Breast epithelium (tissue), 4 donors: ENCODE measurements at places on chromosomes 1 and 21.
A peak's percentile ranks its signal among the peaks of the same experiment; 100 is the strongest.

DNA sequence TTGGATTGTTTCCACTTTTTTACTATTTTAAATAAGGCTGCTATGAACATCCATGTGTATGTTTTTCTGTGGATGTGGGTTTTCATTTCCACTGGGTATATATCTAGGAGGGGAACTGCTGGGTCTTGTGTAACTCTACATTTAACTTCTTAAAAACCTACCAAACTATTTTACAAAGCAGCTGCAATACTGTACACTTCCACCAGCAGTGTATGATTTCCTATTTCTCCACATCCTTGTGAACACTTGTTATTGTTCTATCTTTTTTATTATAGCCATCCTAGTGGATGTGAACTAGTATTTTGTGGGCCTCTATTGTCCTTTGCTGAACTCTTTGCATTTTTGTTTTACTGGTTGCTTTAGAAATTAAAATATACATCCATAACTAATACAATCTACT lies 33.4 kb downstream of the DIPK1A start:
- no peaks in the 10 kb centered on the region for H3K36me3 ChIP-seq
- no peak for DNase-seq
- H3K27ac ChIP-seq: no peak overlapping the region
- H3K4me3 ChIP-seq: no peak overlapping the region
- H3K27me3 ChIP-seq: no peaks in the 10 kb centered on the region

- peak within 1 kb of the TSS; percentile 69 for H3K27ac ChIP-seq
- H3K36me3 ChIP-seq: no peaks in the 10 kb centered on the region
- H3K4me3 ChIP-seq: peak within 1 kb of the TSS; percentile 69
- DNase-seq: peak; percentile 41
- H3K27me3 ChIP-seq: no peaks in the 10 kb centered on the region
- peaks cover 3% of the 10 kb centered on the region for H3K4me1 ChIP-seq
These were observed at the start of gene GLMP for GRCh38 chr1:156295391-156295947. TSS of gene GLMP (minus strand) at chr1:156295679. CDS start at chr1:156295645, 34 bp downstream.

DNA sequence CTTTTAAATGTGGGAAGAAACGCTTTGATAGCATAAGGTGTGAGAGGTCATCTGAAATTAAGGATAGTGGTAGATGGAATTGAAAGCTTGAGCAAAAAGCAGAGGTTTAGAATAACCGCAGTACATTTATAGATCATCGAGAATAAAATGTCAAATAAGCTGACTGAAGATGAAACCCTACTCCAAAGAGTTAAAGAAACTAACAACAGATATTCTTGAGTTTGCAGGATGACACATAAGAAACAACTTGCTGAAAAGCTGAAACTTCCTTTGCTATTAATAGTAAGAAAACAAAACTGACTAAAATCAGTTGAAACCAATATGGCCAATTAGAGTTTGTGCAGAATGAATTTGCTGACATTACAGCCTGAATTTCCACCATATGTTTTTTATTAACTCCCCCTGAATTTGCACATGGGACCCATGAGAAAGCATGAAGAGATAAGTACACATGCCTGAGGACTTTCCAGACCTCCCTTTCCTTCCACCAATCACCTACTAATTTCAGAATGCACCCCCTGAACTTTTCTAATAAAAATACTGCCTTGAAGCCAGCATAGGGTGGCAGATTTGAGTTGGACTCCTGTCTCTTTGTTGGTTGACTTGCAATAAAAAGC lies 1.7 kb upstream of the C1orf185 start:
- no peaks in the 10 kb centered on the region for H3K4me1 ChIP-seq
- no peak overlapping the region for H3K4me3 ChIP-seq
- no peaks in the 10 kb centered on the region for H3K27me3 ChIP-seq
- DNase-seq: no peak

- H3K4me1 ChIP-seq: no peaks in the 10 kb centered on the region
- H3K27me3 ChIP-seq: no peaks in the 10 kb centered on the region
- H3K4me3 ChIP-seq: no peak overlapping the region
- no peaks in the 10 kb centered on the region for H3K36me3 ChIP-seq
These were observed 107.5 kb downstream of the GDAP2 start for GRCh38 chr1:117821774-117822482.

DNA sequence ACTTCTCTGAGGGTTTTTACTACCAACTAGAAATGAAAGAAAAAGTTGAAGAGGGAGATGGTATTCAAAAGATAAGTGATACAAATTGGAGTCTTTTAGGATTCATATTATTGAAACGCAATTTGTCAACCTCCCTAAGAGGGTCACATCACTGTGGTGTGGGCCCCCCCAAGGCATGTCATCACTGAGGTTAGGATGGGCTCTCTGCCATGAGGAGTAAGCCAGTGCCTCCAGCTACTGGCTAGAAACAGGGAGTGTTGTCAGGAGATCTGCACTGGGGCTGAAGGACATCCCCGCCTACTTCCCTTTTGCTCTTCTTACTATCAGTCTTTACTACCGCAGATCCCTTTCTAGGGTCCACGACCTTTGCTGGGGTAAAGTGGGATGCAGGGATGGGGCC lies 25.9 kb downstream of the ITSN1 start:
- no peaks in the 10 kb centered on the region for H3K36me3 ChIP-seq
- H3K27me3 ChIP-seq: no peaks in the 10 kb centered on the region
- no peak overlapping the region for H3K27ac ChIP-seq

DNA sequence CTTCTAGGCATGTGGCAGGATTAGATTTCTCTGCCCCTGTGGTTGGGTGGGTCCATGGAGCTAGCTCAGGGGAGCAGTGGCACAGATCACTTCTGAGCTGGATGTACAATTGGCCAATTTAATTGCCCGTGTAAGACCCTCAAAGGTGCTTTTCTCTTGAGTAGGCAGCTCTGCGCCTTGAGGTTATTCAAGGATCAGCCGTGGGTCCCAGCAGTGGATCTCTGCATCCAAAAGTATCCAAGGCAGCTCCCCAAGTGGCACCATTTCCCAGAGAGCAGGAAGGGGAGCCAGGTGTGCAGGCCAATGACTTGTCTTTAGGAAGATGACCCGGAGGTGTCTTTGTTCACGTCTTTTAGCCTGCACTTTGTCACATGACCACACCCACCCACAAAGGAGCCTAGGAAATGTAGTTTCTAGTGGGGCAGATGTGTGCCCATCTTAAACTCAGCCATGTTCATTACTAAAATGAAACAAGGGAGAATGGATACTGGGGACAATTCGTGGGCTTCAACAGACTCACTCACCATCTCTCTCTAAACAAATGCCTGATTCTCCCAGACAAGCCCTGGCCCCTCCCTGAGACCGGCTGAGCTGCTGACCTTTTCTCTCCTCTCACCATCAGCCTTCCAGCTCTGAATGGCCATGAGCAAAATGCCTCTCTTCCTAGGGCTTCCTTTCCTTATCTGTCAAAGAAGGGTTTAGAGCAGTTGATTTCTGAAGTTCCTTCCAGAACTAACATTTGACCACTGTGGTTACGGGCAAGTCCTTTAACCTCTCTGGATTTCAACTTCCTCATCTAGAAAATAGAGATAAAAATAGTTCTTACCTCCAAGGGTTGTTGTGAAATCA lies 41.4 kb upstream of the TENT5C start:
- no peaks in the 10 kb centered on the region for H3K27me3 ChIP-seq
- H3K4me1 ChIP-seq: no peaks in the 10 kb centered on the region
- no peak for DNase-seq
- no peaks in the 10 kb centered on the region for H3K36me3 ChIP-seq
- H3K4me3 ChIP-seq: no peak overlapping the region
- peak overlapping the region; percentile 75 for H3K27ac ChIP-seq

- H3K4me3 ChIP-seq: no peak overlapping the region
- H3K4me1 ChIP-seq: peaks cover 13% of the 10 kb centered on the region
- H3K27me3 ChIP-seq: no peaks in the 10 kb centered on the region
- DNase-seq: no peak
- H3K36me3 ChIP-seq: peaks cover 5% of the 10 kb centered on the region
- H3K27ac ChIP-seq: peak overlapping the region; percentile 33
These were observed 7.6 kb downstream of the TAGLN2 start for GRCh38 chr1:159917533-159918351.

DNA sequence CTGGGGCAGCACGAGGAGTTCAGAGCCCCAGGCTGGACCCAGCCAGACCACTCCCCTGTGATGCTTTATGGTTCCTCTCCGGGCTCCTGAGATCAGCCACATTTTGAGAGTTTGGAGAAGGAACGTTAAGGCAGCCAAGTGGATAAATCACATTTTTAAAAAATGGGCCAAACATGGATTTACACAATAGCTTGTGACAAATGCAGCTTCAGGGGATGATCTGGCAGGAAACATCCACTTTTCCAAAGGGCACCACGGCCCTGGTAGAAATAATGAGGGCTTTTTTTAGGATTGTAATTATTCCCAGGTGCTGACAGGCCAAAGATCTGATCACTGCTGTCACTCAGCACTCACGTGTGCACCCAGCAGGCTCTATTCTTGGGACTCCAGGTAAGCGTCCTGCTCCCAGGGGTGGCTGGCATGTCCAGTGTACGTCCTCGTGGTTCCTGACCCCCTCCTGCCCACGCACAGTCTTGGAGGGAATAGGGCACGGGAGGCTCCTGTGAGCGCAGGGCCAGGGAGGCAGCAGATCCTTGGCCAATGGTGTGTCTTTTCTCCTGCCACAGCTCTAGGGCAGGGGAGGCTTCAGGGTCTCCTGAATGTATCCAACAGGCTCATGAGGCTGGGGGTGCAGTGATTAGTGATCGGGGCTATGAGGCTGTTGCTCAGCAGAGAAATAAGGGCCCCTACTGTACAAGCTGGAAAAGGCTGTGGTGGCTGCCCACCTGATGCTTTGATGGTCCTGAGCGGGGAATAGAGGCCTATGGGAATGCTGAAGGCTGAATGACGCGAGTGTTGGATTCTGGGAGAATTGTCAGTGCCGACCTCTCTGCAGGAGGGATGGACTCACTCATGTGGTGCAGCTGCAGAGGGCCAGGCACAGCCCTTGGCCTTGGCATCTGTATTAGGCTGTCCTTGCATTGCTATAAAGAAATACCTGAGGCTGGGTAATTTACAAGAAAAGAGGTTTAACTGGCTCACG lies 415.7 kb downstream of the PTPRU start:
- H3K4me3 ChIP-seq: no peak overlapping the region
- H3K27ac ChIP-seq: no peak overlapping the region
- no peaks in the 10 kb centered on the region for H3K27me3 ChIP-seq
- DNase-seq: no peak

GRCh38 chr1:233412812-233413211 lies 85.3 kb downstream of the MAP3K21 start:
- H3K27ac ChIP-seq: no peak overlapping the region
- no peaks in the 10 kb centered on the region for H3K4me1 ChIP-seq
- H3K27me3 ChIP-seq: no peaks in the 10 kb centered on the region
- DNase-seq: no peak
- no peaks in the 10 kb centered on the region for H3K36me3 ChIP-seq

GRCh38 chr1:194104247-194104844 lies 917.9 kb upstream of the B3GALT2 start:
- no peak overlapping the region for H3K27ac ChIP-seq
- no peaks in the 10 kb centered on the region for H3K27me3 ChIP-seq
- H3K36me3 ChIP-seq: no peaks in the 10 kb centered on the region
- no peaks in the 10 kb centered on the region for H3K4me1 ChIP-seq

- H3K27me3 ChIP-seq: no peaks in the 10 kb centered on the region
- peak; percentile 90 for DNase-seq
- H3K27ac ChIP-seq: peak overlapping the region; percentile 57
- no peaks in the 10 kb centered on the region for H3K4me1 ChIP-seq
- no peaks in the 10 kb centered on the region for H3K36me3 ChIP-seq
- H3K4me3 ChIP-seq: no peak overlapping the region
These were observed 4.9 kb downstream of the C1orf198 start for GRCh38 chr1:230863449-230863848.

GRCh38 chr1:239303289-239303688 lies 83.1 kb upstream of the CHRM3 start:
- no peaks in the 10 kb centered on the region for H3K4me1 ChIP-seq
- no peak overlapping the region for H3K4me3 ChIP-seq
- no peaks in the 10 kb centered on the region for H3K36me3 ChIP-seq
- H3K27me3 ChIP-seq: no peaks in the 10 kb centered on the region

GRCh38 chr1:101484689-101485338 lies 248.0 kb downstream of the S1PR1 start:
- no peak for DNase-seq
- H3K4me1 ChIP-seq: no peaks in the 10 kb centered on the region
- no peak overlapping the region for H3K27ac ChIP-seq
- no peaks in the 10 kb centered on the region for H3K27me3 ChIP-seq
- H3K4me3 ChIP-seq: no peak overlapping the region
- H3K36me3 ChIP-seq: no peaks in the 10 kb centered on the region

GRCh38 chr1:241443561-241443960 lies 76.0 kb downstream of the FH start:
- H3K4me1 ChIP-seq: no peaks in the 10 kb centered on the region
- H3K27me3 ChIP-seq: no peaks in the 10 kb centered on the region
- no peak for DNase-seq
- no peaks in the 10 kb centered on the region for H3K36me3 ChIP-seq
- no peak overlapping the region for H3K27ac ChIP-seq
- no peak overlapping the region for H3K4me3 ChIP-seq

GRCh38 chr1:48466594-48466993 lies 5.4 kb downstream of the SPATA6 start:
- no peaks in the 10 kb centered on the region for H3K36me3 ChIP-seq
- no peaks in the 10 kb centered on the region for H3K27me3 ChIP-seq
- no peaks in the 10 kb centered on the region for H3K4me1 ChIP-seq
- DNase-seq: no peak
- no peak overlapping the region for H3K4me3 ChIP-seq

DNA sequence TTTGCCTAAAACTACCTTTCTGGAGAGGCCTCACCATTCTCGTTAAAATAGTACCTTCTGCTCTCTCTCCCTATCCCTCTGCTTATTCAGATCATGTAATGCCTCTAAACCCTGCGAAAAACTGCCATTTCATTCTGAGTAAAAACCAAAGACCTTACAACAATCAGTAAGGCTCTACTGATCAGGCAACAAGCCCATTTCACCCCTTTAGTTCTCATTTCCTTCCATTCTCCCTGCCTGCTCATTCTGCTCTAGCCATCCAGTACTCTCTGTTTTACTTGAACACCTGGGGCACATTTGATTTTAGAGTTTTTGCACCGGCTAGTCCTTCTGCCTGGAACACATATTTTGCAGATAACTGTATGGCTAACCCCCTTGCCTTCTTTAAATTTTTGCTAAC lies 187.8 kb downstream of the COQ8A start:
- no peak for DNase-seq
- H3K27ac ChIP-seq: no peak overlapping the region
- no peaks in the 10 kb centered on the region for H3K27me3 ChIP-seq
- no peaks in the 10 kb centered on the region for H3K36me3 ChIP-seq

GRCh38 chr1:191582169-191582568 lies 576.1 kb upstream of the RGS18 start:
- H3K4me1 ChIP-seq: no peaks in the 10 kb centered on the region
- H3K27me3 ChIP-seq: no peaks in the 10 kb centered on the region
- H3K4me3 ChIP-seq: no peak overlapping the region
- no peak overlapping the region for H3K27ac ChIP-seq
- no peak for DNase-seq

- peaks cover 12% of the 10 kb centered on the region for H3K4me1 ChIP-seq
- peak overlapping the region; percentile 73 for H3K27ac ChIP-seq
- no peaks in the 10 kb centered on the region for H3K36me3 ChIP-seq
These were observed 17.9 kb downstream of the CSTB start for GRCh38 chr21:43758111-43758641.

DNA sequence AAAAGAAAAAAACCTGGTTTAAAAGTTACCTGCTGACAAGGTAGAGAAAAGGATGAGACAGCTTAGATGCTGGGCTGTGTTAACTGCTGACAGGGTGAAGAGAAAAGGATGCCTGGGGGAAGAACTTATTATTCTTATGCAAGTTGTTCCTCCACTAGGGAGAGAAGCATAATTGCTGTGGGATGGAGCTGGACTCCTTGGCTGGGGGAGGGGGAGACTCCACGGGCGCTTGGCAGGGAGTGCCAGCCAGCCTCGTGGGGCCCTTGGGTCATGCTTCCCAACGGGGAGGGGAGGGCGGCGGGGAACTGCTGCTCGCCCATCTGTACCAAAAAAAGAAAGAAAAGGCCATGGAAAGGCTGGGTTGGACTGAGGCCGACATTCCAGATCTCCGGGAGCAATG lies 47.2 kb downstream of the SYCP1 start:
- no peak overlapping the region for H3K27ac ChIP-seq
- H3K36me3 ChIP-seq: no peaks in the 10 kb centered on the region
- H3K4me1 ChIP-seq: no peaks in the 10 kb centered on the region
- no peak overlapping the region for H3K4me3 ChIP-seq
